ENCODE measurements at places on chromosomes 2 and 18.

DNA sequence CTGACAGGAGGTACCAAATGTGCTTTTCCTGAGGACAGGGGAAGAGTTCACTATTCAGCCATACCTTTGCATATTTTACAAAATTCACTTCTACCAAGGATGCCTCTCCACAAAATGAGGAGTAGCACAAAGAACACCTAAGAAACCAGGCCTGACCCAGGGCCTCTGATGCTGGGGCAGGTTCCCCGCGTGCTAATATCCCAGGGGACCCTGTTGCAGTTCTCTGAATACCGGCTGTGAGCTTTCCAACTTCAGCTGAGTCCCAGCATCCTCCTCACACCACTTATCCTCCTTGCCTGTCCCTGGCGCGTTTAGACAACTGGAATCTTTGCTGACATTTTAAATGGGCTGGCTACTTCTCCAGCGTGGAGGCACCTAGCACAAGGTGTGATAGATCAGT, 142.3 kb downstream of the BCL2 start:
- DNase-seq: no peak

GRCh38 chr2:143071185-143071876, 57.9 kb upstream of the ARHGAP15 start:
- DNase-seq: no peak

GRCh38 chr2:11724151-11724550, 22.3 kb upstream of the LPIN1 start:
- no peak for DNase-seq

- no peak for DNase-seq
Measured at GRCh38 chr18:12017081-12017480, 35.8 kb downstream of the IMPA2 start.

DNA sequence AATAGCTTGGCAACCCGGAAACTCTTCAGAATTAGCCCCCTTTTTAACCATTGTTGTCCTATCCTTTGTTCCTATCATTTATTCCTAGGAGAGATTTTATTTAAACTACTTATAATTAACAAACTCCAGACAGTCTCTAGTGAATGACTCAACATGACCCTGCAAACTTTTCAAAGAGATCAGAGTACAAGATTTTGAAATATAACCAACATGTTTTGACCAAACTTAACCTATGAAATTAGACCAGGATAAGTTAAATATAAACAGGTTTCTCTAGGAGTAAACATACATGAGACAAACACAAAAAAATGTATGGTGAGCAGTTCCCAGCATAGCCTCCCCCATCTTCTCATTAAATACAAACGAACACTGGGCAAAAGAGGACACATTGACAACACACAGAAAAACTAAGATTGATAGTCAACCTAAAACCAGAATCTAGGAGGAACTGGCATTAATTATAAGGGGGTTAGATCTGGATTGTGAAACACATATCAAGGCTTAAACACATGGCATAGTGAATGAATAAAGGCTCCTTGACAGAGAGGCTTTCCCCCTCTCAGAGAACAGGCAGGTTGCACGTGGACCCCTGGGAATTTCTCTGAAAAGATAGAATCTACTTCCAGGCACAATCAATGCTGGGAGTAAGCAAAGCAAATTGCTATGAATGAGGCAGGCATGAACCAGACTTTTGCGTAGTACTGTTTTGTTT, 284.1 kb downstream of the IRS1 start:
- DNase-seq: no peak

DNA sequence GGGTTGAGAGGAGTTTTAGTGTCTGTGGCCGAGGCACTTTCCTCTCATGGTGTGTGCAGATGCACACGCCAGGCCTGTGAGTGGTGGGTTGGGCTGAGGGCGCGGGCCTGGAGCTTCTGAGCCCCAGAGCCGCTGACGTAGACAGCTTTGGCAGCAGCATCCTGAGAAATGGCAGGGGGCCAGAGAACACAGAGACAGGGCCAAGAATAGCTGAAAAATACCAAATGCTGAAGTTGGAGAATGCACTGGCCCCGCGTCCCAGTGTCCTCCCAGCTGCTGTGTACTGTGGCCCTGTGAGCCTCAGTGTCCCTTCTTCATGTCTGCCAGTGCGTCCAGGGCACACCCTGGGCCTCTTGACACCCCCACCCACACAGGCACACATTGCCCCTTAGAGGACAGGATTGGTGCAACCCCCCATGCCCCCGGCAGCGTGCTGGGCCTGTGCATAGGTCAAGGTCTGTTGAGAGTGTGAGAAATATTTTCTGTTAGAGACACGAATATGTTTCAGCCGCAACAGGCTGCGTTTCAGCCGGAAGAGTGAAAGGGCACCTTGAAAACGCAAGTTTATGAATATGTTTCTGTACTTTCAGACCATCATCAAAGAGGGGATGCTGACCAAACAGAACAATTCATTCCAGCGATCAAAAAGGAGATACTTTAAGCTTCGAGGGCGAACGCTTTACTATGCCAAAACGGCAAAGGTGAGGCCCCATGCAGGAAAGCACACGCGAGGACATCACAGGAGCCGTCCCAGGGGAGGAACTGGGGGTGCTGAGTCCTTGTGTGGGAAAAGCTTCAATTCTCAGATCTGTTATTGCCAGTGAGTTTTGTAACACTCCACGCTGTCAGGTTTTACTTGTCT, 33.6 kb downstream of the DGKD start:
- peak; percentile 97 for DNase-seq

All from right hindlimb (tissue), 1 donor.